ENCODE measurements at places on chromosomes 12 and 14. TPM values are rescaled to one million over a fixed set of nuclear protein-coding genes. Genes with fewer than 3 reads are reported as not detected.

Gene TMEM233
- 1.2 TPM for total RNA-seq

Gene CIROP
- not detected for total RNA-seq

Gene ADAMTS20
- total RNA-seq, result not detected

Gene TAS2R50
- 2.0 TPM for total RNA-seq

Gene ASCL1
- not detected for total RNA-seq

Gene HOXC9
- total RNA-seq, result 16.5 TPM

DNA sequence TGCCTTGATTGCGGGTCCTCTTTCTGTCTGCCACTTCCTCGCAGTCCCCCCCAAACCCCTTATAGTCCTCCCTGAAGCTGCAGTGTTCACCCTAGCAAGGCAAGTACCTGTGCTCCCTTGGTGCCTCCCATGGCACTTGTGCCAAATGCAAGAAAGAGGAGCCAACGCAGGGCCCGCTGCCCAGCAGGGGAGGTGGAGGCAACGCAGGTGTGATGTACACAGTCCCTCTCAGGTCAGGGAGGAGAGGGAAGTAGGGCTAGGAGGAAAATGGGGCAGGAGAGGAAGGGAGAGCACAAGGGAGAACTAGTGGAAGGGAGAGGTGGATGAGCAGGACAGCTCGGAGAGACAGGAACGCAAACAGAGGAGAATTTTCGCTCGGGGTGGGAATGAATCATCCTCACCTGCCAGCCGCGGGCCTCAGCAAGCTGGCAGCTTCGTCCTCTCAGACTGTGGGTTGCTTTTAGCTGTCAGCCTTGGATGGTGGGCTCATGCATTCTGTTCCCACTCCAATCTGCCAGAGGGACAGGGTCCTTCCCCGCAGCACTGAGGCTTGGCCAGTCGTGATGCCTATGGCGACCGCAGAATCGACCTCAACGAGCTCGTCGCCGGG lies 357.0 kb downstream of the CACNA1C start:
- no peak overlapping the region for H3K27ac ChIP-seq
- no peaks in the 10 kb centered on the region for H3K4me1 ChIP-seq
- no peaks in the 10 kb centered on the region for H3K36me3 ChIP-seq
- no peak overlapping the region for H3K4me3 ChIP-seq

DNA sequence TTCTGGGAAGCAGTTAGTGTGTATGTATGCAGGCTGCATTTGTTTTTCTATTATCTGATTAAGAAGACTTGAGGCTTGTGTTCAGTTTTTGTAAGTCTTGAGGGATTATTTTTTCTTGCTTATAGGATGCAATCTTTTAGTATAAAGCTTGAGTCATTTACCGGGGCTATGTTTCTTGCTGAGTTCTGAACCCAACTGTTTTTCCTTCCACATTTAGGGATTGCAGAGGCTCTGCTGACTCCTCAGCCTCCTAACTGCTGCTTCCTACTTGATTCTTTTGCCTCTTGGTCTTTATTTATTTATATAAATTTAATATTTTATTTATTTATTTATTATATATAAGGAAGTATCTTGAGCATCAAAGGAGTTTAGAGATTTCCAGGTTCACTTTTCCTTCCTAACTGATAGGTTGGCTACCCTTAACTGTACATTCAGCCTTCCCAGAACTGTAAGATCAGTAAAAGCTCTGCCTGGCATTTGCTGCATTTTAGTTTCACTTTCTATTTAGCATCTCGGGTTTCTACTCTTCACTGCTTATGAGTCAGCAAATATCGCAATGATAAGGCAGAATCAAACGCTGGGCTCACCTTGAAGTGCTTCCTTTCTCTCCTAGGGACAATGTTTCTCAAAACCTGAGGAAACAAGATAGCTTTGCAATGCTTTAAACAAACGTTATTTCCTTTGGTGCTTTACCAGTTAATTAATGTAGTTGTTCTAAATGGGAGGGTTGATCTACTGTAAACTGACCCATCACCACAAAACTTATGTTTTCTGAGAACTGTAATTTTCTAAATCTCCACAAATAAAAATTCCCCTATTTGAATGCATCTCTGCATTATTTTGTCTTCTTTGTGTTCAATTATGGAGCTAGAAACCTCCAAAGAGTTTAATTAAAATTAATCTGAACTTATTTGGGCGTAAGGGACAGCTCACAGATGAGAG lies 1183.7 kb upstream of the TMEM132C start:
- DNase-seq, result no peak
- H3K27me3 ChIP-seq, result no peaks in the 10 kb centered on the region
- H3K4me1 ChIP-seq, result no peaks in the 10 kb centered on the region

DNA sequence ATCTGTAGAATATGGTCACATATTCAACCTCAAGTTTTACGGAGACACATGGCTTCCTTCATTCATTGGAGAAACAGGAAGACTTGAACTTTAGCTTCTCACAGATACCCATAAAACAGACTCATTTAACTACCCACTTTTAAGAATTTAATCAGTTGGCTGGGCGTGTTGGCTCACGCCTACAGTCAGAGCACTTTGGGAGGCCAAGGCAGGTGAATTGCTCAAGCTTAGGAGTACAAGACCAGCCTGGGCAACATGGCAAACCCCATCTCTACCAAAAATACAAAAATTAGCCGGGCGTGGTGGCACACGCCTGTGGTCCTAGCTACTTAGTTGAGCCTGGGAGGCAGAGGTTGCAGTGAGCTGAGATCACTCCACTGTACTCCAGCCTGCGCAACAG lies 64.7 kb upstream of the STAC3 start:
- no peaks in the 10 kb centered on the region for H3K4me1 ChIP-seq
- DNase-seq, result no peak
- H3K36me3 ChIP-seq, result no peaks in the 10 kb centered on the region
- H3K27ac ChIP-seq, result no peak overlapping the region

DNA sequence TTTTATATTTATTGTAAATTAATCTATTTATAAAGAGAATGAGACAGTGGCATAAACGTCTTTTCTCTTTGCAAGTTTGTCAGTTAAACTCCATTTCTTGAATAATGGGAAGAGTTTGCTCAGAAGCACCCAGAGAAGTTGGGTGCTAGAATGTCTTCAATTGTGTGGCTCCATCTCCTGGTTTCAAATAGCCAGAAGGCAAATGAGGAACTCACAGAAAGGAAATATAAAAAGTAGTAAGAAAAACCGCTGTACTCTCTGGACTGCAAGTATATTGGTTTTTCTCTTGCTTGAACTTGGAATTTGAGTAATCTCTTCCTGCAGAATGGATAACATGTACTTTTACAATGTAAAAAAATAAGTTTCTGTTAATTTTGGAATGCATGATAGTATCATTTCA lies 217.5 kb downstream of the DPY19L2 start:
- no peak overlapping the region for H3K27ac ChIP-seq
- no peaks in the 10 kb centered on the region for H3K4me1 ChIP-seq
- H3K36me3 ChIP-seq, result no peaks in the 10 kb centered on the region
- no peak for DNase-seq

DNA sequence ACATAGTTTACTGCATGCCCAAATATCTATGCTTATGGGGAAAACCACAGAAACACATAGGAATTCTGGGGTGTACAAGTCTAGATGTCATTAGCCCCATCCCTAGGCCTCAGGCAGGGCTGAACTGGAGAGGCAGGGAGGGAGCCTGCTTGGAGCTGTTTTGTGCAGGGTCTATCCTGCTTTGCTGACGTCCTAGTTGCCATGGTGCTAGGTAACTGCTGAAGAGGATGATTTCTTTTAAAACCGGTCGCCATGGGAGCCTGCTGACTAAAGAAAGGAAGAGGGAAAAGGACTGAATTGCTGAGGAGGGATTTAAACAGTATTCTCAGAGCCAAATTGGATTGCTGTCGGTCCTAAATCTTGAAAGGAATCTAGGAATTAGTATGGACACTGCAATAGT lies 10.7 kb downstream of the GPR19 start:
- H3K4me1 ChIP-seq, result no peaks in the 10 kb centered on the region
- H3K36me3 ChIP-seq, result no peaks in the 10 kb centered on the region
- no peak for DNase-seq
- H3K4me3 ChIP-seq, result no peak overlapping the region
- H3K27me3 ChIP-seq, result no peaks in the 10 kb centered on the region

DNA sequence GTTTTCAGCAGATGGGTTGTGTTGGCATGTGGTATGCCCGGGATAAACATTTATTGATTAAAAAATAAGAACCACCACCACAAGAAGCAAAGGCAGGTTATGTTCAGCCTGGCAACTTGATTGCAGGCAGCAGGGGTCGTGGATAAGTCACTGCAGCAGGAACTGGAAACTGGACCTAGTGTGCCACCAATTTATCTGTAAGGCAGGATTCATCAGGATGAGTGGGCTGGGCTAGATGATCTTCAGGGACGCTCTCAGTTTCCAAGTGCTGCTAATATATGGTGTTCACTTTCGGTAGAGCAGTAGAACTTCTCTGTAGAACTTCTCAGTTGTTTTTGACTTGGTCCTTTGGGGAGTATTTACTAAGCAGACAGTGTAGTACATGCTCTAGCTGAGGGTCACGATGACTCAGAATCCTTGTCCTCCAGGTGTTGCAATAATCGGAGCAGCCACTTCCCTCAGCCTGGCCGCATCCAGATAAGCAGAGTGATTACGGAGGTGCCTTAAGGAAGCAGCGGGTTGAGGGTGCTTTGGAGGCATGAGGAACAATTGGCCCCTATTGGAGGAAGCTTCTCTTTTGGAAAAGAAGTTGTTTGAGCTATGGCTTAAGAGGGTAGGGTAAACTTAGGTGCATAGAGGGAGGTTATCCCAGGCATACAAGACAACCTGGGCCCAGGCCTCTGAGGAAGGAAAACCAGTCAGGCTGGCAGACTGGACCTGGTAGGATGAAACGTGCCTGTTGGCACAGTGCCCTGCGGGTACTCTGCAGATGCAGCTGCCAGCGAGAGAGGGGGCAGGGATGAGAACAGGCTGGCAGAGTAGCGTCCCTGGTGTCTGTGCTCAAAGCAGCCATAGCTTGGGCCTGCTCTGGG lies 104.0 kb downstream of the GPR135 start:
- peaks cover 2% of the 10 kb centered on the region for H3K36me3 ChIP-seq

- H3K27me3 ChIP-seq, result no peaks in the 10 kb centered on the region
- no peak overlapping the region for H3K27ac ChIP-seq
- peaks cover 2% of the 10 kb centered on the region for H3K36me3 ChIP-seq
- H3K4me1 ChIP-seq, result no peaks in the 10 kb centered on the region
- DNase-seq, result no peak
- H3K4me3 ChIP-seq, result no peak overlapping the region
Observed at GRCh38 chr12:49809906-49810389, 18.3 kb downstream of the NCKAP5L start.

DNA sequence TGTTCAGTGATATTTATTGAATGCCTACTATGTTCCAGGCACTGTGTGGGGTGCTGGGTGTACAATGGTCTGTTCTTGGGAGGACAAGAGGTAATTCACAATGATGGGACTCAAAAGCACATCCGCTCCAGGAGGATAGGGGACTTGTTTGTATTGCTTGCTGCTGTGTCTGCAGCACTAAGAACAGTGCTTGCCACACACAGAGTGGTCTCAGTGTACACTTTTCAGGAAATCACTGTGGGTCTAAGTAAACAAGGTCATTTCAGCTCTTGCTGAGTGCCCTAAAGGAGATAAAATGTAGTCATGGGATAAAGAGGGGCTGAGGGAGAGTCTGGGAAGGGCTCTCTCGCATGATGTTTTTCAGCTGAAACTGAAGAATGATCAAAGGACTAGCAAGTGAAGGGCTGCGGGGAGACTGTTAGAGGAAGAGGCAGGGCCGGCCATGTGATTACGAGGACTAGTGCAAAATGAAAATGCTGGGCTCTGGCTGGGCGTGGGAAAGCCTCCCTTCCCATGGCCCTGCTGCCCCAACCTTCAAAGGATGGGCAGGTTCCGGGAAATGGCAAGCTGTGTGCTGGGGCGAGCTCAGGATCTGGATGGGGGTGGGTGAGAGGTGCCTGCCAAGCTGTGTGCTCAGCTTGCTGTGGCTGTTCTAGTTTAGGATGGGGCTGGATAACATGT lies 39.1 kb downstream of the ADCK1 start:
- H3K27me3 ChIP-seq, result no peaks in the 10 kb centered on the region
- no peak for DNase-seq
- H3K4me1 ChIP-seq, result no peaks in the 10 kb centered on the region

GRCh38 chr12:103973909-103974308 lies 8.2 kb downstream of the TDG start:
- no peak for DNase-seq
- H3K27ac ChIP-seq, result no peak overlapping the region
- no peaks in the 10 kb centered on the region for H3K4me1 ChIP-seq

GRCh38 chr12:116538682-116539305 lies 20.4 kb upstream of the MAP1LC3B2 start:
- H3K4me1 ChIP-seq, result peaks cover 12% of the 10 kb centered on the region
- DNase-seq, result no peak
- H3K36me3 ChIP-seq, result no peaks in the 10 kb centered on the region
- no peak overlapping the region for H3K4me3 ChIP-seq

DNA sequence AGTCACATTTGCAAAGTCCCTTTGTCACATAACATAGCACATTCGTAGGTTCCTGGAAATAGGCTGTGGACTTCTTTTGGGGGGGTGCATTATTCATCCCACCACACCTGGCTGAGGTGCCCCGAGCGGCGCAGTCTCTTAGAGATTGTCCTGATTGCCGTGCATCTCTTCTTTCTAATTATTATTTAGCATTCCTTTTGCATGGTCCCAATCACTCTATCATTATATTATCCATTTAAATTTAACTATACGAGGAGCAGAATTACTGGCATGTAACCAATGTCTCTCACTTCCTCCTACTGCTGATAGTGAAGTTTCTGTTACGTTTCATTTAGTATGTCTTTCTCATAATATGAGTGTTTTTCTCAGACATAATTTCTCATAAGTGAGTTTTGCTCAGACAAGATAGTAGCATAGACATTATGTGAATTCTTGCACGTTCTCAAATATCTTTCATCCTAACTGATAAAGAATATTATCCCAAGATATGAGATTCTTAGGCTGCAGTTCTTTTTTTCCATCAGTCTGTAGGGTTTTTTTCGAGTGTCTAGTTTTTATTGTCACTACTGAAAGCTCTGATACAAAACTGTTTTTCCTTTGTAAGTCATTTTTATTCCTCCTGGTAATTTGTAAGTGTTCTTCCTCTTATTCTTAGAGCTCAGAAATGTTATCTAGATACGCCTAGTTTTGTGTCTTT lies 444.3 kb downstream of the NELL2 start:
- H3K27me3 ChIP-seq, result no peaks in the 10 kb centered on the region
- DNase-seq, result no peak
- H3K4me1 ChIP-seq, result no peaks in the 10 kb centered on the region
- no peak overlapping the region for H3K27ac ChIP-seq
